ENCODE measurements at places on chromosomes 4 and X.

GRCh38 chr4:34417160-34417559 is 1827.2 kb downstream of the ARAP2 start:
- DNase-seq: no peak

- no peak for DNase-seq
These were observed 566.7 kb upstream of the TENM3 start for GRCh38 chr4:181676546-181676945.

- no peak for DNase-seq
These were observed 267.4 kb downstream of the ANK2 start for GRCh38 chr4:113316879-113317278.

DNA sequence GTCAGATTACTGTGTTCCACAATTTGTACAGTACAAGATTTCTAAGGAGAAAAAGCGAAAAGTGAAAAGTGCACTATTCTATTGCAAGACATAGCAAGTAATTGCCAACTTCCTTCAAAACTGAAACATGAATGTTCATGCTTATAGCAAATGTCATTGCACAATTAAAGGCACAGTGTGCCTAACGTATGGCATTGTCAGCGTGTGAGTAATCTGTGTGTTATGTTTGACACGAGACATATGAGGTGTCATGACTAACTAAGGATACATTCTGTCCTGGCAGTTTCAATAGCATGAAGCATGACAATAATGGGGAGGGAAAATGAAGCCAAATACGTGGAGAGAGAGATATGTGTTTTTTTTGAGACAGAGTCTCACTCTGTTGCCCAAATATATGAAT is 33.6 kb upstream of the TBC1D9 start:
- no peak for DNase-seq

GRCh38 chrX:1052021-1052420 is 160.4 kb downstream of the CRLF2 start:
- no peak for DNase-seq

- DNase-seq: no peak
These were observed 71.8 kb downstream of the TMA16 start for GRCh38 chr4:163566257-163566796.

GRCh38 chrX:150436195-150436594 is 73.1 kb downstream of the MAMLD1 start:
- DNase-seq: no peak

DNA sequence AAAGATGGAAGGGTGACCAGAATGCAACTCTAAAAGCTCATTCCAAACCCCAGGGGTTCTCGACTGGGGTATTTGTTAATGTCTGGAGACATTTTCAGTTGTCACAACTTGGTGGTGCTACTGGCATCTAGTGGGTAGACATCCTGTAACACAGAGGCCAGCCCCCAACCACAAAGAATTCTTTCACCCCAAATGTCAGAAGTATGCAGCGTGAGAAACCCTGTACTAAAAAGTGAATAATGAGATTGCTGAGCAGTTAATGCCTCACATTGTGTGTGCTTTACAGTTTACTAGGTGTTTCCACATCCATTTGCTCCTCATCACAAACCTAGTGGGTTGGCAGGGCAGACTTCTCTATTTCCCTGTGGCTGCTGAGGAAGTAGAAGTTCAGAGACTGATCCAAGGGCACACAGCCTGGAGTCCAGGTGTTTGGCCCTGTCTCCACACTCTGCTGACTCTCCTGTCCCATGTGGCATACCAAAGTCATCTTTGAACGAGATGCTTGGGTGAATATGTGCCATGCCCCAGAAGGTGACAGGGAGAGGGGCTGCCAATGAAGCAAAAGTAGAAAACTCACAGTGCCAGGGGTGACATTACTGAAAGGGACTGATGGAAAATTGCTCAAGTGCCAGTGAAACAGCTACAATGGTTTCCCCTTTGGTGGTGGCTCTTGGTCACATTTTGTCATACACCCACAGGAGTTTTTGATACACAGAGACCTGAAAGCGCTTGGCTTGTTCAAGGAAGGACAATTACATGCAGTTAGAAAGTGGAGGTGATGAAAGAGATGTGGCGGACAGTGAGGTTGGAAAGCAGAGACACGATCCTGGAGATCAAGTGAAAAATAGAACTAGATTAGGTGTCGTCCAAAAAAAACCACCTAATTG is 10.1 kb upstream of the TMEM154 start:
- no peak for DNase-seq

- no peak for DNase-seq
These were observed 46.5 kb upstream of the HPSE start for GRCh38 chr4:83381173-83381572.

DNA sequence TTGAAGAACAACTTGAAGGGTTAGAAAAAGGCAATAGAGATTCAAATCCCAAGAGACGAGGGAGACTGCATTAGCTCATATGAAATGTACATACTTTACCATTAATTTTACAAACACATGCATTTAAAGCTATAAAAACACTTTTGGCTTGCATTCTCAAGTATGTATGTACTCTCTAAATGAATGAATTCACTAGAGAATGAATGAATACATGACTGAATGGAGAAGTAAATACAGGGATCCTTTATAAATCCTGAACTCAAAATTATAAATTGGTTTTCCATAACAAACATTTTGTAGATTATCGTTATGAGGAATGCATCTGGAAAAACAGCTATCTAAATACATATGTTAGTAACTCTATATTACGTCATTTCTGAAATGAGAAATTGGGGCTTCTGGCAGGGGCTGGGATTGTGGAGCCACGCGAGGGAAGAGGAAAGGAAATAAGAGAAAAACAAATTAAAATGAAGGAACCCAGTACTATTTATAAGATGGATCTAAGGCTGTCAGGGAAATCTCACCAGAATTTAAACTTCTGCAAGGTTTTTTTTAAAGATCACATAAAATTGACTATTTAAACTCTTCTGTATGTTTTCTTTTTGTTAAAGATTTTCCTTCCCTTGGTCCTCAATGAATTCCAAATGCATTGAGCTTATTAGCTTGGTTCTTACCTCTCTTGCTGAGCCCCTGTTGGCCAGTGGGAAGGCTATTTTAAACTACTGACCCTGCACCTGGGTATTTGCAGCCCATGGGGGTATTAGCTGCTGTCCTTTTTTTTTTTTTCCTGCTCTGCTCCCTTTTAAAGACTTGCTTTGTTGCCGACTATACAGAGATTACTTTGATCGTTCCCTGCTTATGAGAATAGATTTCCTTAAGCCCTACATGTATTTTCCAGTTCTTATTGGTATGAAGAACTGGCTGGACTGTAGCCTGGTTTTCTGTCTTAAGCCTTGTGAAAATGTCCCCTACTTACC is 207.8 kb downstream of the ADGRL3 start:
- DNase-seq: no peak

DNA sequence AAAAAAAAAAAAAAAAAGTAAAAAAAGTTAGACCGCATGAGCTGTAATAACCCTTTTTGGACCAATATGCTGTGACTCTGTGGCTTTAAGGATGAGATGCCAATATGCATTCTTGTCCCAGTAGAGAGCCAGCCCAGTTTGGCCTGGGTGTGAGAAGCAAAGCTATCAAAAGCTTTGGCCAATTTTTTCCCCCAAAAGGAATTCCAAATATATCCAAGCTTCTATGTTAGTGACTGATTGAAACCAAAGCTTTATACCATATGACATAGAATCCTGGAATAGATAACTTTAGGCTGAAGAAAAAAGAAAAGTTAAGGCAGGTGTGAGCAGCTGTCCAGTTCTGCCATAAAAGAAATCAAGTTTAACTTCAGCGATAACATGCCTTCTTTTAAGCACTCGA is 30.5 kb upstream of the RBPJ start:
- no peak for DNase-seq

DNA sequence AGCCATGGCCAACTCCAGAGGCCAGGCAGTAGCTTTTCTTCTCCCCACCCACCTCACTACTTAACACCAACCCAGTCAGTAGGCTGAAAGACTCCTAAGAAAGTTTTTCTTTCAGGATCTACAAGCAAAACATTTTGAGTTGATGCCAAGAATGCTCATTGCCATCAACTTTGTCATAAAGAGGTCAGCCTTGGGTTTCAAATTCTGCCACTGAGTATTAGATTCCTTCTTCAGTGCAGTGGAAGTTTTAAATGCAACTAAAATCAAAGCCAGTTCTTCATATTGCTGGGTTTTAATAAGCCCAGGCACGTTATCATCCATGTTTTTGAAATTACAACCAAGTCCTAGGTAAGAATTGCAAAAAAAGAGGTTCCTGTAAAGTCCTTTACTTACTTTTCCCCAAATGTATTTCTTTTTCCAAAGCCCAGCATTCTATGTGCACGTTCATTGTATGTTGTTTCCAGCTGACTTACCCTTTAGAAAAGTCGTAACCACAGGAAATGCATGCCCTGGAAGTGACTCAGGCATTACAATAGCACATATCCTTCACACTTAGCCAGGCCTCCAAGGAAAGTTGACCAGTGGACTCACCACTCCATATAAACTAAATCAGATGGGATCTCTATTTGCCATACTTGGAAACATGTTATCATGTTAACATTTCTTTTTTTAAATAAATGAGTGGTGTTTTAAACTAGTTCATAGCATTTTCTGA is 229.9 kb downstream of the SOX3 start:
- DNase-seq: no peak

DNA sequence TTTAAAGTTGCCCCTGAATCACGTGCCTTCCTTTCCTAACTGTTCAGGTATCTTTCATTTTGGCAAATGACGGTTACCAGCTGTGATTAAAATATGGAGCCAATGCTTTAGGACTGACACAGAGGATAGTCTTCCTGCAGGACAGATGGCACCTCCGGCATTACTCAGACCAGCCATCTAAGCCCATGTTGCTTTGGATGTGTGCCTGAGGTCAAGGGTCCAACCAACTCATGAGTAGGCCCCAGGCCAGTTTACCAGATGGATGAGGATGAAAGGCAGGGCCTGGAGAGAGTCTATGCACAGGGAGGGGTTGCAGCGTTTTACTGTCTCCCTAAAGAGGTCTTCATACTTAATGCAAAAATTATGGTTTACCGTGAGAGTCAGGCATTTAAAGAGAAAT is 174.0 kb upstream of the GATB start:
- DNase-seq: no peak

DNA sequence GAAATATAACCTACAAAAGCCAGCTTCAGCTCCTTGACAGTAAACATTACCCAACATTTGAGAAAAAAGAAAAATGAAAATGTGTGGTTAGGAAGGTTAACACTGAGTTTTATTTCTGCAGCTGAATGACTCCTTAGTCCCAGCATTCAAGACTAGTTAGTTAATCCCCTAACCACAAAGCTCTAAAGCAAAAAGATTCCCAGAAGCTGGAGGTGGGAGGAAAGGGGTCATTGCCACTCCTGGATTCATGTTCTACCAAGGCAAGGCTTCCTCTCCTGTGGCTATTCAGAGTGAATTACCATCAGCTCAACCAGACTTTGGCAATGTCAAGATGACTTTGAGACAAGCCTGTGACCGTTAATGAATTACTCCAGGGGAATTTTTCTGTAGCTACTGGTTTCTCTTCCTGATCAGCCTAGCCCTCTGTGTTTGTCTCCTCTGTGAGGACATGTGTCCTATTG is 63.6 kb downstream of the HADH start:
- no peak for DNase-seq

DNA sequence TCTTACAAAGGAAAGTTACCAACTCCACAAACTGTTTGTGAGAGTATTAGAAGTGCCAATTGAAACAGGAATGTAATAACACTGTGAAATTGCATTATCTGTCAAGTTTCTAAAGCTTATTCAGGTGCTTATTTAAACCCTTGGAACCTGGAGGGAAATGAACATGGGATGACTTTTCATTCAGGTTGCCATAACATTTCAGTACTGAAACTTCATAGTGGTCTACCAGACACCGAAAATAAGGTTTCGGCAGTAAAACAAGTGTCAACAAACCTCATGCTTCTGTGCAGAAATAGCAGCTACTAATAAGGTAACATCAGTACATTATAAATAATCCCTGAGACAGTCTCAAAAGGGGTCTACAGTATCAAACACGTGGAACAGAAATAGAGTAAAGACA is 890.7 kb upstream of the INTU start:
- no peak for DNase-seq

- DNase-seq: no peak
These were observed 31.1 kb downstream of the CEP44 start for GRCh38 chr4:174314770-174315169.

DNA sequence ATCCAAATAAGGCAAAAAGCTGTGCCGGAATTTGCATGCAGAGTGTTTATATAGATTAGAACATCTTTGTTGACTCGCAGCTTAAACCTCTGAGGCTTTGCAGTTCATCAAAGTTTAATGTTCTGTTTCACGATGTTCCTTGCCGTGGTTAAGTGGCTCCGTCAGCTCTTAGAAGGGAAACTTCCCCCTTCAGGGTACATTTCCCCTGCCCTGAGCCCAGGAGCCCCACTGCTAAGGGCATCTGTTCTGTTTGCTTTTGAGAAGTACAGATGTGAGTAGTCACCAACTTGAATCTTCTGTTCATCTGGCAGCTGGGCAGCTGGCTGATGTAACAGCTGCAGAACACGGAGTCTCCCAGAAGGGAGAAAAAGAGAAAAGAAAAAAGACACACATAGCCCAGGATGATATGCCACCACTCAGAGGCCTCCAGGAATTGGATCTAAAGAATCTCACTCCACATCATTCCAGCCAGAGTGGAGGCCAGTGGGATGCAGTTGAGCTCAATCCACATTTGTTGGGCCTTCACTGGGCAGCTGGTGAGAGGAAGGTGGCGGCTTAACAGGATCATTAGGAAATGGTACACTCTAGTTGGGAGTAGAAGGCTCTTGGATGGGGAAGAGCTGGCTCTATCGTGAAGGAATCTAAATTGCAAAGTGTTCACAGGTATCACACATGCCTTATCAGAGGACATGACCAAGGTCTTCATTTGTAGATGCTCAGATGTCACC is 178.7 kb upstream of the RBPJ start:
- DNase-seq: no peak

GRCh38 chr4:174318829-174319764 is 35.4 kb downstream of the CEP44 start:
- DNase-seq: peak; percentile 5

GRCh38 chrX:120446498-120446897 is 22.6 kb downstream of the LAMP2 start:
- no peak for DNase-seq

- no peak for DNase-seq
These were observed 54.4 kb downstream of the PPP3CA start for GRCh38 chr4:101292901-101293300.

- DNase-seq: no peak
These were observed 110.5 kb downstream of the PTPN13 start for GRCh38 chr4:86704601-86705000.

GRCh38 chrX:119573840-119574393 is 446 bp upstream of the UBE2A start:
- DNase-seq: no peak

GRCh38 chr4:185395238-185395955 is at the start of gene LRP2BP:
TSS of gene LRP2BP (minus strand) at chr4:185395924. CDS start at chr4:185378186, 17,738 bp downstream.
- DNase-seq: no peak

GRCh38 chrX:22389556-22390179 is 117.0 kb downstream of the CBLL2 start:
- DNase-seq: no peak

- no peak for DNase-seq
These were observed 42.1 kb downstream of the NFKB1 start for GRCh38 chr4:102543030-102543928.
